ENCODE measurements at places on chromosomes 2 and 18.

- DNase-seq = no peak
Observed at GRCh38 chr2:156421851-156422250, 14.3 kb upstream of the GPD2 start.

DNA sequence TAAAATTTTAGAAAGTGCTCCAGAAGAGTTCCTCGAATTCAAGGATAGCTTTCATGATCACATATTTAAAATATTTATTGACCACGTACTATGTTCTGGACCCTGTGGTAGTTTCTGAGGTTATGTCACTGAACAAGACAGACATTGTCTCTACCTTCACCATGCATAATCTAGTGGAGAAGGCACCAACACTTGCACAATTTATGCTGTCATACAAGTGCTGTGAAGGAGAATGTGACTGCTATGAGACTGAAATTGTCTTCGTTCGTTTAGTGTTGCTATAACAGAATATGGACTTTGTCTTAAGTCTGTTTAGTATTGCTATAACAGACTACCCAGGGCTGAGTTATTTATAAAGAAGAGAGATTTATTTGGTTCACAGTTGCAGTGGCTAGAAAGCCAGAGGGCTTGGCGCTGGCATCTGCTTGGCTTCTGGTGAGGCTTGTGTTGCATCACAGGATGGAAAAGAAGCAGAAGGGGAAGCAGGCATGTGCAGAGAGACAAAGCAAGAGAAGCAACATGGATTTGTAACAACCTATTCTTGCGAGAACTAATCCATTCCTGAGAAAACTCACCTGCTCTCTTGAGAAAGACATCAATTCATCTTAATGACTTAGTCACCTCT is 50.0 kb upstream of the RFX8 start:
- no peak for DNase-seq

GRCh38 chr18:23934252-23934651 is 80.3 kb upstream of the TTC39C start:
- DNase-seq = no peak

DNA sequence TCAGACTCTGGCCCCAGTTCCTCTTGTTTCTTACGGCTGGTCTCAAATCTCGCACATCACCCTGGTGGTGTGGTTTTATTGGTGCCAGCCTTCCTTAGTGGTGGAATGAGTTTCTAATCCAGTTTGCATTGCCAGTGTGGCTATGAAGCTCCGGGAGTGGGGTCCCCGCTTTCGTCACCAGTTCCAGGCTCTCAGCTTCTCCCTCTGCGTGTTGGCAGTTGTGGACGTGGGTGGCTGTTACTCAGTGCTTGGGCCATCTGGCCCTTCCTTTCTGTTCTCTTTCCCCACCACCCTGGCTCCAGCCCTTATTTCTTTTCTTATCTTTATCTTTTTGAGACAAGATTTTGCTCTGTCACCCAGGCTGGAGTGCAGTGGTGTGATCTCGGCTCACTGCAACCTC is 30.1 kb downstream of the EFR3B start:
- no peak for DNase-seq

DNA sequence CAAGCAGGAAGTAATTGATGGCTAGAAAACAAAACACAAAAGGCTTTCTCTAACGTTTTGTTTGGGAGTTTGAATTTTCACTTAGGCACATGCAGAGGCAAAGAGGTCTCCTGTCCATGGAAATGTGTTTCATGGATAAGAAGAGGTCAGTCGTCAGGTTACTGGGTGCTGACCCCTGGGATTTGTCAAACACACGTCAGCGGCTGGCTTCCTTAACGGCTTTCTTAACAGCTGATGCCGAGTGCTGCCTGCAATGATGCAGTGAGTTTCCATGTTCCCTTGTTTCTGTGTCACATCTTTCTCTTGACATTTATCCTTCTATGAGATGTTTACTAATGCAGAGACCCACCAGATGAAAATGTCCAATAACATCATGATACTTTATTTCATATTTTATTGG is 31.7 kb downstream of the GPR39 start:
- no peak for DNase-seq

DNA sequence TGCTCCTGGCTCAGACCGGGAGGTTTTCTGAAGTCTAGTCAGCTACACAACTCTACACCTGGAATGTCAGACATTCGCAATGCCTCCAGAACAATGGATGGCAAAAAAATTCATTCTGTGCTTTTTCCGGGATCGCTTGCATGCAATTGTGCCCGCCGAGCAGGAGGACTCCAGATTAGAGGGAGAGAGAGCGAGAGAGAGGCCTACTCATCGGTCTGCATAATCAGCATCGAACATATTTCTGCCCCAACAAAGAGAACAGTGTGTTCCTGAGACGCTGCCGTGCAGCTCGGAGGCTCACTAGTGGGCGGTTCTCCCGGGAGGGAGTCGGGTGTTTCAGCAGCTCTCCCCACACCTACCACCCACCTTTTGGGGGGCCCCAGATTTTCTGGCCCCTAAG is 117.1 kb downstream of the KLHL29 start:
- DNase-seq = no peak

GRCh38 chr2:178426388-178426787 is 24.6 kb downstream of the PRKRA start:
- DNase-seq = no peak

DNA sequence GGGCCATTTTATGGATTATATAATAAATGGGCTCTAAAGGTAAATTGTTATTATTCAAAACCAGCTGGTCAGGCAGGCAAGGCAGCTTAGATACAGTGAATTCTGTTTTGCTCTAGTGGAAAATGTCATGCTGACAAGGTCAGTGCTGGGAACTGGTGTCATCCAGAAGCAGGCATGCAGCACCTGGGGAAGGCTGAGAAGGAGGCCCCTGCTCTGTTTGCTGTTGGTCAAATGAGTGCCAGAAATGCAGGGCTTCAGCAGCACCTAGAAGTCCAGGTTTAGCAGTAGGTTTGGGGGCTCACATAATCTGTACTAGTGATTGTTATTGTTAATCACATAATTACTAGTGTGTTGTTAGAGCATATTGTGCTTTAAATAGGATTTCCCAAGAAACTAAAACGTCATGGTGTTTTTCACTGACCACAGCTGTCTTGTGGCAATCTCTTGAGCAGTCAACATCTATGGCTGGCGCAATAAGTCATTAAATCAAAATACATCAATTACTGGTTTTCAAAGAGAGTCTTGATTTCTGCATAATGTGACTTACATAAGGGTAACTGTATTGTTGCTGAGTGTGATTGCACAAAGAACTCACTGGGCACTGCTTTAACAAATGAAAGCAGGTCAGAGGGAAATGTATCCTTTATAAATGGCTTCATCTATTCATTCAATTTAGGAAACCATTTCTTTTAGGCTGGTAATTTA is 99.1 kb downstream of the MYO3B start:
- no peak for DNase-seq

DNA sequence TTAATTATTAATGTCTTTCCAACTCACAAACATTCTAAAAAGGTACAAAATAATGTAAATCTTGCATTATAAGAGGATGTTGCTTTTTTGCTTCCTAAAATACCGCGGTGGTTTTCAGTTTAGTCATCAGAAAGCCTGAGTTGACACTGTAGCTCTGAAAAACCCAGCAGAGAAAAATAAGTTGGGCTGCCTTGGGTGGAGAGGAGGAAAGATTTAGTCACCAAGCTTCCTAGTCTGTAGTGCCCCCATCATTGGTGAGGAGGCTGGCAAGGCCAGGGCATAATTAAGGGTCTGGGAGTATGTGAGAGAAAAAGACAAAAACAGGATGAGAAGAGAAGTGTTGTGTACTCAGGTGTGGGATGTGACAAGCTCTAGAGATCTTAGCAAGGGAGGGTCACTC is 5.7 kb downstream of the PTPRM start:
- peak; percentile 36 for DNase-seq

DNA sequence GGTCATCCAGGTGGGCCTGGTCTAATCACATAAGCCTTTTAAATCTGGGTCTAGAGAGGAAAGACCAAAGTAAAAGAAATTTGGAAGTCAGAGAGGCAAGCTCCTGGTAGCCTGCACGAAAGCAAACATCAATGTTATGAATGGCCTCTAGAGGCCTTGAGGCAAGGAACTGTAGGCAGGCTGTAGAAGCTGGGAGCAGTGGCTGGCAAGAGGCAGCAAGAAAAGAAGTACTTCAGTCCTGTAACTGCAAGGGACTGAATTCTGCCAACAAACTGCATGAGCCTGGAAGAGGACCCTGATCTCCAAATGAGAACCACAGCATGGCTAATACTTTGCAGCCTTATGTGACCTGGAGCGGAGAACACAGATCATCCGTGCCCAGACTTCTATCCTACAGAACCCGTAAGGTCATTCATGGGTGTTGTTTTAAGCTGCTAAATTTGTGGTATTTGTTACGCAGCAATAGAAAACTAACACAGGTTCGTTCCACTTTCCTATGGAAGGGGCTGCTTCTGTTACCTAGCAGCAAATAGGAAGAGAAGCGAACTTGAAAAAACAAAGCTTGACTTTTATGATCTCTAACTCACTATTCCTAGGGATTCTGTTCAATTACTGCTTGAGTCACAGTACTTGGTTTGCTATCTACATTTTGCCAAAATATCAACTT is 1.2 kb downstream of the IMMT start:
- no peak for DNase-seq

- DNase-seq = no peak
Observed at GRCh38 chr2:118255771-118256372, 167.6 kb downstream of the INSIG2 start.

DNA sequence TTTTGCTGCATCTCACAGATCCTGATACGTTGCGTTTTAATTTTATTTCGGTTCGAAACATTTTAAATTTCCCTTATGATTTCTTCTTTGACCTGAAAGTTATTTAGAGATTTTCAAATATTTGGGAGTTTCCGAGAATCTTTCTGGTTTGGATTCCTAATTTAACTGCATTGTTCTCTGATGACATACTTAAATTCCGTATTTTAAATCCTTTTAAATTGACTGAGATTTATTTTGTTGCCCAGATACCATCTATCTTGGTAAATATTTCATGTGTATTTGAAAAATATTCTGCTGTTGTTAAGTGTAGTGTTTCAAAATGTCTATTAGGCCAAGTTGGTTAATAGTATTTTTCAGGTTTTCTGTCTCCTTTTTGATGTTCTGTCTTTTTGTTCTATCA is 37.7 kb downstream of the MROH2A start:
- no peak for DNase-seq

- no peak for DNase-seq
Observed at GRCh38 chr2:43612944-43613343, 17.1 kb upstream of the THADA start.

GRCh38 chr2:12452185-12452584 is 264.6 kb upstream of the TRIB2 start:
- DNase-seq = peak; percentile 55

GRCh38 chr2:238856713-238857567 is 9.1 kb downstream of the TWIST2 start:
- peak; percentile 80 for DNase-seq

GRCh38 chr2:101961338-101962191 is 30.2 kb upstream of the IL1R2 start:
- peak; percentile 97 for DNase-seq

- DNase-seq = no peak
Observed at GRCh38 chr2:62370321-62371250, 135.4 kb downstream of the TMEM17 start.

- peak; percentile 85 for DNase-seq
Observed at GRCh38 chr2:58107803-58108710, 61.5 kb downstream of the VRK2 start.

DNA sequence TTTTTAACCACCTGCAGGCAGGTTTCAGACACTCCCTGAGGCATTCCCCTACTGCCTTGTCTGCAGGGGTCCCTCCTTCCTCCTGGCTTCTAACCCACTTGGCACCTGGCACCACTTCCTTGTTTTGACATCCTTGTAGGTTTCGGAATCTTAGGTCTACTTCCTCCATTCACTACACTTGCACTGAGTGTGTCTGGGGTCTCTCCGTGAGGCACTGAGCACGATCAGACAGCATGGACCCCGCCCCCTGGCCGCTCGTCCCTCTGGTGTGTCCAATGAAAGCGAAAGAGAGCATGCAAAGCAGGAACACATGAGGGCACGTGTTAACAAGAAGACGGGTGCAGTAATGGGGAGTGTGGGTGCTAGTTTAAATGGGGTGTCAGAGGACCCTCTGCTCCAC is 63.8 kb downstream of the HAUS1 start:
- DNase-seq = no peak

DNA sequence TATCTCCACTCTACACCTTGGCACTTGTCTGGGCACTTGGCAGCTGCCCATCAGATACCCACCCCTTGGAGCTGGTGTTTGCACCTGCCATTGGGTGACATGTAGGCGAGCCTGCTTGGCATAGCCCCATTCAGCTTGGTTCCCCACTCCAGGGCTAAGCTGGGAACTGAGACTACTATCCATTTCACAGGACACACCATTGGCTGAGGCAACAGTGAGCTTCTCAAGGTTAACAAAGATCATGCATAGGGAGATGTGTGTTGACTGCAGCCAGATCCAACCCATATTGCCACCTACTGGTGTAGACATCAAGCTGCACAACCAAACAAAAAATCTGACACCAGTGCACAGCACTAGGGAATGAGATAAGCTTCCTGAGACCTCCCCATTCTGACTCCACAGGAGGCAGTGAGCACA is 1389.8 kb upstream of the TMEFF2 start:
- DNase-seq = peak; percentile 58

- DNase-seq = no peak
Observed at GRCh38 chr2:230903231-230904150, 21.6 kb downstream of the GPR55 start.

GRCh38 chr2:154709215-154709614 is 10.7 kb downstream of the KCNJ3 start:
- no peak for DNase-seq

Data from fibroblast of upper back skin (primary cell).